Smooth muscle cell of the umbilical artery (primary cell): ENCODE measurements at places on chromosomes 7 and 10. TPM values are rescaled to one million over a fixed set of nuclear protein-coding genes. Genes with fewer than 3 reads are reported as not detected.

NKX2-3 gene
- total RNA-seq: 0.14 and 0.89 TPM in 2 replicates

NCAPG2 gene
- 6.2 and 24.4 TPM in 2 replicates for total RNA-seq

CHST15 gene
- total RNA-seq: 0.30 and 0.46 TPM in 2 replicates

DNAJB6 gene
- total RNA-seq: 95.3 and 135 TPM in 2 replicates

KCNMA1 gene
- total RNA-seq: 107 and 110 TPM in 2 replicates

SPDYE1 gene
- total RNA-seq: not detected in 2 replicates

ASAH2 gene
- total RNA-seq: 0.59 and 2.3 TPM in 2 replicates

HSPA12A gene
- total RNA-seq: 10.7 and 20.9 TPM in 2 replicates

DGKB gene
- 0.59 and 1.2 TPM in 2 replicates for total RNA-seq

TMEM270 gene
- total RNA-seq: not detected in 2 replicates

ERVW-1 gene
- total RNA-seq: not detected in 2 replicates

SLC29A4 gene
- total RNA-seq: 5.6 and 11.1 TPM in 2 replicates

CDK14 gene
- total RNA-seq: 40.6 and 48.7 TPM in 2 replicates

TMEM196 gene
- total RNA-seq: not detected in 2 replicates
